ENCODE measurements at places on chromosomes 1 and 21. TPM values are rescaled to one million over a fixed set of nuclear protein-coding genes. Genes with fewer than 3 reads are reported as not detected.

GRCh38 chr1:67169496-67169895 lies 3.2 kb downstream of the IL23R start:
- no peak for DNase-seq

DNA sequence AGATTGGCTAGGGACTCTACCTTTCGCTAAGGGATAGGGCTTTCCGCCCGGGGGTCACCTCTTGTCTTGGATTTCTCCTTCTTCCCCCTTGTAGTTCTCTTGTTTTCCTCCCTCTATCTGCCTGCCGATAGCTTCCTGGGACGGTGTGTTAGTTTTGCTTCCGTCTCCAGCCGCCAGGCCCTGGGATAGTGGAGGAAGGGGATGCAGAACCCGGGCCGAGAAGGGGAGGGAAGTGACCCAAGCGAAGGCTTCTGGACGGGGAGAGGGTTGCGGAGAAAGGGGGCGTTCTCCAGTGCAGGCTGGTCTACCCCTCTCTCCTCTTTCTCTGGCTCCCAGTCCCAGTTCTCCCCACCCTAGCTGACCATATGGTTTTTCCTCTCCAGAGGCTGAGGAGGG lies 871 bp downstream of the TUFT1 start:
- peak; percentile 36 for DNase-seq

GRCh38 chr1:168734271-168734670 lies 5.3 kb upstream of the DPT start:
- DNase-seq = peak; percentile 76

DNA sequence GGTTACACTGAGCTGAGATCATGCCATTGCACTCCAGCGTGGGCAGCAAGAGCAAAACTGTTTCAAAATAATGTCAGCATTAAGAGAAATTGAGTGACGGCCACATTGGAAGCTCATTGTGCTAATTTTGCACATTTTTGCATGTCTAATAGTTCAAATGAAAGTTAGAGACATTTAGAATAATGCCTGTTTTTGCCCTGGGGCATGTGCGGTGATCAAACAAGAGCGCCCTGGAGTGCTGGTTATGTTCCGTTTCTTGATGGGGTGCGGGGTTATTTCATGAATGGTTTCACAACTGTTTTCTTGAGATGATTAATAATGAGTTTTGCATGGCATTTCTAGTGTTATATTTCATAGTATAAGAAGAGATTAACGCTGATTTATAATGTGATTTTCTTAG lies 13.1 kb downstream of the OR2T11 start:
- no peak for DNase-seq

- DNase-seq = peak; percentile 16
Observed at GRCh38 chr1:66402194-66402593, 131.8 kb upstream of the SGIP1 start.

DNA sequence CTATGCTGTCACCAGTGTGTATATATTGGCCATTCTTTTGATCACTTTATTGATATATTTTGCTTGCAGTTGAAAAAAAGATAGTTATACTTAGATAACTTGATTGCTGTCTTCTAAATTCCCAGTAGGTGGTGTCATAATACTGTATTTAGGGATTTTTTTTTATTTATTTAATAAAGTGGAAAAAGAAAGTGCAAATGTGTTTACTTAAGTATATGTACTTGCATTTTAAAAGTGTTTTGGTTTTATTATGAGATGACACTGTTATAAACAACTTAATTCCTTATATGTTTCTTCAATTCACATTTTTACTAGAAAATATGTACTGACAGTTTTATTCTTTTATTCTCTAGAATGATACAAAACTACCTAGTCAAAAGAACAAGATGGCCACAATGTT lies 164.8 kb downstream of the USP25 start:
- no peak for DNase-seq

- no peak for DNase-seq
Observed at GRCh38 chr1:56666112-56666608, 21.0 kb downstream of the PRKAA2 start.

DNA sequence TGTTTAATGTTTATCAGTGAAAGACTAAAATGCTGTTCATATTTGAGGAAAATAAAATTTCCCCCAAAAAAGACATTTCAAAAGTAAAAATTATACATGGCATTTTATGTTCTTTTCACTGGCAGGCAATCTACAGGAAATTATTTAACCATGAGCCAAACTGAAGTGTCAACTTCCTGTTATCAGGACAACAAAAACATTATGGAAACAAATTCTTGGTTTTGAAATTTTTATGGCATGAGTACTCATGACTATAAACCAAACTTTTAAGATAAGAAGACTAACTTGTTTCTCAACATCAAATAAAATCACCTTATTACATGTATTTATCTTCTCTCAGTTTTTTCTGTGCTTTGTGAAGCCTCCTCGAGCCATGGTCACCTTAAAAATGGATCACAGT lies 698.6 kb downstream of the LTN1 start:
- no peak for DNase-seq

- no peak for DNase-seq
Observed at GRCh38 chr1:50704126-50704525, 255.9 kb downstream of the FAF1 start.

The MIER1 gene
- total RNA-seq = 48.8 TPM

All from thyroid gland (tissue), 4 donors.